ENCODE measurements at places on chromosomes 13 and 19. TPM values are rescaled to one million over a fixed set of nuclear protein-coding genes. Genes with fewer than 3 reads are reported as not detected.

GRCh38 chr19:14775869-14776586 is 2.3 kb downstream of the ADGRE2 start:
- DNase-seq, result peak; percentile 60

DNA sequence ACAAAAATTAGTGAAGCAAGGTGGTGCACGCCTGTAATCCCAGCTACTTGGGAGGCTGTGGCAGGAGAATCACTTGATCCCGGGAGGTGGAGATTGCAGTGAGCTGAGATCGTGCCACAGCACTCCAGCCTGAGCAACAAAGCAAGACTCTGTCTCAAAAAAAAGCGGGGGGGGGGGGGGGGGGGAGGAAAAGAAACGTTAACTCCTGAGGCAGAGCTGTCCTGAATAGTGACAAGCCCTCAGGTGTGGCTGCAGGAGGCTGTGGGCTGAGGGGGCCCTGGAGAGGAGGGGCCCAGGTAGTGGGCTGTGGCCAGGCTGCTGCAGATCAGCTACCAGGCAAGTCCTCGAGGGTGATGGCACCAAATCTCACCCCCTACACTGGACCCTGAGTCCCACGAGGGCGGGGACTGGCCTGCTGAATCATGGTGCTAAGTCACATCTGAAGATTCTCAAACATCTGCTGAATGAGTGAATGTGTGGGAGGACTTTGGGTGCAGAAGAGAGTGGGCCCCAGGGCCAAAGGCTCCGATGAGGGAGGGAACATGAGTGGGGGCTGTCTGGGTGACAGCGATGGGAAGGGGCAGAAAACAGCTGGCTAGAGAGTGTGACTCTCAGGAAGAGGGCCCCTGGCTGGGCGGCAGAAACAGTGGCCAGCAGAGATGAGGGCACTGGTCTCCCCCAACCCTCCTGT is 24.6 kb upstream of the ATP1A3 start:
- DNase-seq, result no peak

- no peak for DNase-seq
Measured at GRCh38 chr19:14772467-14772866, 5.9 kb downstream of the ADGRE2 start.

GRCh38 chr19:38778733-38779132 is 5.4 kb upstream of the LGALS7 start:
- no peak for DNase-seq

GRCh38 chr19:18620311-18620710 is 7.6 kb downstream of the TMEM59L start:
- no peak for DNase-seq

DNA sequence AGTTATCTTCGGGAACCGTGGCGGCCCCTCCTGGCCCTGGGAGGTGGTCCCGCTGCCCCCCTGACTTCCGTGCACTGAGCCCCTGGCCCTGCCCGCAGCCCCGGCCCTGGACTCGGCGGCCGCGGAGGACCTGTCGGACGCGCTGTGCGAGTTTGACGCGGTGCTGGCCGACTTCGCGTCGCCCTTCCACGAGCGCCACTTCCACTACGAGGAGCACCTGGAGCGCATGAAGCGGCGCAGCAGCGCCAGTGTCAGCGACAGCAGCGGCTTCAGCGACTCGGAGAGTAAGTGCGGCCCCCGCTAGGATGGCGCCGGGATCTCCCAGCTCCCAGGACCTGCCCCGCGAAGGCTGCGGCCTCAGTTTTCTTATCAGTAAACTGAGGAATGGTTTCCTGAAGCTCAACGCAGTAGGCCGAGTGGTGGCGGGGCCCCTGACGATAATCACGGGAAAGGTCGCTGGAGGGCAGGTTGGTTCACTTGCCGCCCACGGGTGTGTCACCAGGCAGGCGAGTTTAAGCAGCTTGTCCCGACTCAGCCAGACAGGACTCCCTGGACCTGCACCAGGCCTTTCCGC is 924 bp downstream of the RGCC start:
- DNase-seq, result peak; percentile 69

GRCh38 chr13:75579529-75579928 is 29.9 kb downstream of the UCHL3 start:
- no peak for DNase-seq

DNA sequence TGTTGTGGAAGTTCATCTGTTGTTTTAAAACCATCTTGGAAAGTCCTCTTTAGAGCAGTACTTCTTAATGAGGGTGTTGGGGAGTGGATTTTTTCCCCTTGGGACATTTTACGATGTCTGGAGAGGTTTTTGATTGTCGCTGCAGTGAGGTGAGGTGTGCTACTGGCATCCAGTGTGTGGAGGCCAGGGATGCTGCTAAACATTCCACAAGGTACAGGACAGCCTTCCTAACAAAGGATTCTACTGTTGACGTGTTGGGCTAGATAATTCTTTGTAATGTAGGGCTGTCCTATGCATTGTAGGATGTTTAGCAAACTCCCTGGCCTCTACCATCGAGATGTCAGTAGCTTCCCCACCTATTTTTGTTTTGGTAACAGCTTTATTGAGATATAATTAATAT is 33.3 kb downstream of the NAA16 start:
- DNase-seq, result no peak

DNA sequence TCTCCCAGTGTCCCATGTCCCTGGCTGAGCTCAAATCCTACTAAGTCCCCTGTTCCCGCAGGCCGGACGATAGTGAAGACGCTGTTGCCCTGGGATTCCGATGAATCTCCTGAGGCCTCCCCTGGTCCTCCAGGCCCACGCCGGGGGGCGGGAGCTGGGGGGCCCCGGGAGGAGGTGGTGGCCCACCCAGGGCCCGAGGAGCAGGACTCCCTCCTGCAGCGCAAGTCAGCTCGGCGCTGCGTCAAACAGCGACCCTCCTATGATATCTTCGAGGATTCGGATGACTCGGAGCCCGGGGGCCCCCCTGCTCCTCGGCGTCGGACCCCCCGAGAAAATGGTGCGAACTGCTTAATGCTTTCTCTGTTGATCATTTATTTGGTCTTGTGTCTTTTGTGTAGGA is 5.9 kb downstream of the KMT2B start:
- DNase-seq, result no peak

GRCh38 chr19:9808855-9809824 is 9.7 kb downstream of the FBXL12 start:
- no peak for DNase-seq

DNA sequence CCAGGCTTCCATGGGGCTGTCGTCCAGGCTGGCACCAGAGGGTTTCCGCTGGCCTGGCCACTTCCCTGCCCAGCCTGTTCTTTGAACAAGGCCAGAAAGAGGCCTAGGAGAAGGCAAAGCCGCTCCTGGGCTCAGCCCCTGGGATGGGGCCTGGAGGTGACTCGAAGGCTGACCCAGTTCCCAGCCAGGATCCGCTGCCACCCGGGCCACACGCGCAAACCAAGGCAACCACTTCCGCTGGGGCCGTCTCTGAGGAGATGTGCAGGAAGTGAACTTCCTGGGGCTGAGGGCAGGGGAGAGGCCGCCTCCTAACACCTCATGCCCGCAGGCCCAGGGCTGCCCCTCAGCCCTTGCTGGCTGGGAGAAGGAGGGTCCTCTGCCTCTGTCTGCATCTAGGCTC is 15.2 kb downstream of the PLEKHF1 start:
- peak; percentile 71 for DNase-seq

GRCh38 chr19:35090506-35091214 is 25.0 kb upstream of the FXYD3 start:
- no peak for DNase-seq

DNA sequence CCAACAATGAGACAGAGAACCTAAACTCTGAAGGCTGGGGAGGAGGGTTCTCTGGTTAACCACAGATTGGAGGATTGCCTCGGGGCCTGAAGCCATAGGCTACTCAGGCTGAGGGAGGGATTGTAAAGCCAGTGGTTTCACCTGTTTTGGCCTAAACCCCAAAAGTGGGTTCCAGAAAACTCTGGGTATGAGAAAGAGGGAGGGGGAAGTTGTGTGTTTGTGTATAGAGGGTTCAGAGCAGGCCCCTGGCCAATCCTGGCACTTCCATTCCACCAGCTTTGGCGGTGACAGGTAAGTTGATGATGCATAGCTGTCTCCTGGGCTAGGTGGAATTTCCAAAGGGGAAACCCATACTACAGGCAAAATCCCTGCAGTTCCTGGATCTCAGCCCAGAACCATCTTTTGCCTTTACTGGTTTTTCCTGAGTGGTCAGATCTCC is 13.5 kb upstream of the CCDC97 start:
- no peak for DNase-seq

- DNase-seq, result no peak
Measured at GRCh38 chr13:87453244-87453643, 217.9 kb upstream of the SLITRK5 start.

GRCh38 chr19:48053856-48054255 is 10.0 kb upstream of the CABP5 start:
- no peak for DNase-seq

- DNase-seq, result no peak
Measured at GRCh38 chr19:7349961-7350711, 1.4 kb downstream of the ARHGEF18 start.

- no peak for DNase-seq
Measured at GRCh38 chr13:51950722-51951121, 60.5 kb downstream of the ATP7B start.

DNA sequence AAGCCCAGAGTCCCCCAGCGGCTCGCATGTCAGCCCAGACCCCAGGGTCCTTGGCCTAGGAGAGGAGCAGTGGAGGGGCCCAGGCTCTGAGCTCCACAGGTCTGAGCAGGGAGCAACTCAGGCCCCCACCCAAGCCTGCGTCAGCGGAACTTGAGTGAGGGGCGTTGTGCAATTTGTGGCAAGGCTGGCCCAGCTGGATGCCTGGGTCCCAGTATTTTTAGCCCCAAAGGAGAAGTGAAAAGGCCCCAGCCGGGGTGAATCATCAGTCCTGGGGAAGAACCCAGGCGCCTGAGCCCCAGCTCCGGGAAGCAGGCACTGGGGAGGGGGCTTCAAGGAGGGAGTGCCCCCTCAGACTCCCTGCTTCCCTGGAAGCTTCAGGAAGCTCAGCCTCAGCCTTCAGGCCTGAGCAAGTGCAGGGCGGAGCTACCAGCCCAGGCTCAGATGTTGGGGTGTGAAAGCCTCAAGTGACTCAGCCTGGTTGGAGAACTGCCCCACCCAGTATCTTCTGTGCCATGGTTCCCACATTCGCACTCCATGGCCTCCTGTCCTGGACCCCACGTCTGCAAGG is 7.2 kb downstream of the MED29 start:
- DNase-seq, result peak; percentile 89

DNA sequence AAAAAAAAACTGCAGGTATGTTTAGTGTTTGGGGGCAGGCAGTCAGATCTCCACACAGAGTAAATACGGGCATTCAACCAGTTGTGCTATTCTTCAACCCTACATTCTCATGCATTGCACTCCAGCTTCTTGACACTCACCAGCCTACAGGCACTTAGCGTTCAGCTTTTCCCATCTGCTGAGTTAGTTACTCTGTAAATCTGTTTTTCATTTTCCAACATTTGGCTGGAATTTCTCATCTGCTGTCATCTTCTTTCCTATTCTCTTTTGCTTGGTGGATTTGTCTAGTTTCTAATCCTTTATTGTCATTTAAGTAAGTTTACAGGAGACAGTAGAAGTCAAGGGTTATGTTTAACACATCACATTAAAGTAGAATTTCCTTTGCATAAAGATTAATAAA is 1318.9 kb downstream of the OLFM4 start:
- DNase-seq, result no peak

DNA sequence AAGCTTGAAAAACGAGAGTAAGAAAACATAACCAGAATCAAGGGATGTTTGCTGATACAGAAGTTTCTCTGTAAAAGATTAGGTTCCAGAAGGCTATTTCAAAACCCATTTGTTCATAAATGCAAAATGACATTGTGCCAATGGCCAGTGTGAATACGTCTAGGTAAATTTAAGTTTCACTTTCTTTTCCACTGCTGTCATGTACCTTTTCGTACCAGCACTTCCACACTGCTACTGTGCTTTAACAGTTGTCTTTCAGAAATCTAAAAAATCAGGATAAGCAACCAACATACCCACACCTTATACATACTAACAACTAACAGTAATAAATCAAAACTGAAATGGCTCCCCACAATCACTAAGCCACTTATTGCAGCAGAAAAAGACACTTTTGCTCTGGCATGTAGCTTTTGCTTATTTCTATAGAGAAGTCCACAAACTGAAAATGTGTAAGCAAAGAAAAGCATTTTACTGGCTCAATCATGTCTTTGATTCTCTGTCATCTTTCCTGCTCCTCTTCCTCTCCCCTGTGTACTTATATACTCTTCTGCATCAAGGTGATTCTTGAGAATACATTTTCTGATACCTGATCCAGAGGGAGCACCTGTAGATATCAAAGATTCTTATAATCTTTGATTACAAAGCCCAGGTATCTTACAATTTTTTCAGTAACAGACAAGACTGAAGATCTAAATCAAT is 34.3 kb downstream of the ELF1 start:
- no peak for DNase-seq

GRCh38 chr19:38072776-38073750 is 151.0 kb downstream of the DPF1 start:
- DNase-seq, result no peak

DNA sequence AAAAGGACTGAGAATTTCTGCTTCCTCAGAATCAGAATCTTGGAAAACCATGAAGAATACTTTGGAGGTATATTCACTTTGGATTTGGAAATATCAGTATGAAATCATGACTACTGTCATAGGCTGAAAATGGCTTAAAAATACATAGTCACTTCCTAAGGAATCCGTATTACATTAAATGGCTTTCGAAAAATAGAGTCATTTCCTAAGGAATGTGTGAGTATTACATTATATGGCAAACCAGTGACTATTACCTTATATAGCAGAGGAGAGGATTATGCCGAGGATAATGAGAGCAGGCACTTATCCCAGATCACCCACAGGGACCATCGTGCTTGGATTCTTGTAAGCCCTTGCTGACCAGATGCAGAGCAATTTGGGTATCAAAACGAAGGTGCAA is 1471.8 kb downstream of the EFNB2 start:
- DNase-seq, result no peak

GIPR gene
- total RNA-seq, result 3.8 TPM

STOML3 gene
- total RNA-seq, result not detected

KLK1 gene
- not detected for total RNA-seq

WDR62 gene
- 28.3 TPM for total RNA-seq

SIAH3 gene
- total RNA-seq, result not detected

ADAMTSL5 gene
- 22.5 TPM for total RNA-seq

NOTCH3 gene
- total RNA-seq, result 25.0 TPM

LRRC4B gene
- 1.0 TPM for total RNA-seq

RETN gene
- total RNA-seq, result 0.48 TPM

CDC34 gene
- 86.3 TPM for total RNA-seq

NAA16 gene
- 7.0 TPM for total RNA-seq

TNNT1 gene
- 54.1 TPM for total RNA-seq

ENOX1 gene
- 7.5 TPM for total RNA-seq

NDUFA13 gene
- total RNA-seq, result 1,367 TPM

TBCB gene
- total RNA-seq, result 95.8 TPM

PABPC3 gene
- total RNA-seq, result 0.08 TPM

Data from Right ventricle myocardium superior (tissue), 1 donor.